ENCODE measurements at places on chromosomes 4 and X.

GRCh38 chr4:53716011-53716410 is 124.7 kb upstream of the LNX1 start:
- no peak for DNase-seq

DNA sequence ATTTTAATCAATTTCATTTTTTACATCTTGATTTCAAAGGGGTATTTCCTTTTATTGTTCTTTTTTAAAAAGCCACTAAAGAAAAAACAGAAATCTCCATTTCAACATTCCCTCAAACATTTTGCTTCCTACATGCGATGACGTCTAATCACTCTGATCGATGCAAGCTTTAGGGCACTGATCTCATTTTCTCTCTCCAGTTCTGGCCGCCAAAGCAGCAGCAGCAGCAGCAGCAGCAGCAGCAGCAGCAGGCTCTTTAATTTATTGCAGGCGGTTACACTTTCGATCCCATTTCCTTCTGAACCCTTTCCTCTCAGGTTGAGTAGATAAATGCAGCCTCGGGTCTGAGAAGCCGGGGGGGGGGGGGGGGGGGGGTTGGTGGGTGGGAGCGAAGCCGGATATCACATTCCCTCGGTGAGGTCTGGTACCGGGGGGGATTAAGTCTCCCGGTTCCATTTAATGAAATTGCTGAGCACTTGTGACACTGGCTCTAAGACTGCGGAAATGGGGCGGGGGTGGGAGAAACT is 3.4 kb upstream of the PCDH7 start:
- DNase-seq = peak; percentile 74

- DNase-seq = no peak
Measured at GRCh38 chr4:182896421-182896820, 20.8 kb downstream of the DCTD start.

- DNase-seq = no peak
Measured at GRCh38 chr4:164011791-164012190, 517.3 kb downstream of the TMA16 start.

- DNase-seq = no peak
Measured at GRCh38 chr4:93912146-93912545, 83.6 kb downstream of the ATOH1 start.

DNA sequence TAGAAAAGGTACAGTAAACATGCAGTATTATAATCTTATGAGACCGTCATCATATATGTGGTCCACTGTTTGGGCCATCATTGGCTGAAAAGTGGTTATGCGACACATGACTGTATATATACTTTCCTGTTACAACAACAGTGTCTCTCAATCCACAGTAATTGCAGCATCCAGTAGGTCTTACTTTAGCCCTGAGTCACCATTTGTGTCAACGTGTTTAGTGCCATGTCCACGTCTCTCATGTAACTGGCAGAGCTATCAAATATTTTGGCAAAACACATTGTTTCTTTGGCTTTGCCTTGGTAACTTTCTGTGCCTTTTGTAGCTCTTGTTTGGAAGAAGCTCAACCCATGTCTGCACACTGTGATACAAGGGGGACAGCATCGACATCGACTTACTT is 73.8 kb downstream of the CD38 start:
- no peak for DNase-seq
